ENCODE measurements at places on chromosomes 6 and 20.
A peak's percentile ranks its signal among the peaks of the same experiment; 100 is the strongest.

DNA sequence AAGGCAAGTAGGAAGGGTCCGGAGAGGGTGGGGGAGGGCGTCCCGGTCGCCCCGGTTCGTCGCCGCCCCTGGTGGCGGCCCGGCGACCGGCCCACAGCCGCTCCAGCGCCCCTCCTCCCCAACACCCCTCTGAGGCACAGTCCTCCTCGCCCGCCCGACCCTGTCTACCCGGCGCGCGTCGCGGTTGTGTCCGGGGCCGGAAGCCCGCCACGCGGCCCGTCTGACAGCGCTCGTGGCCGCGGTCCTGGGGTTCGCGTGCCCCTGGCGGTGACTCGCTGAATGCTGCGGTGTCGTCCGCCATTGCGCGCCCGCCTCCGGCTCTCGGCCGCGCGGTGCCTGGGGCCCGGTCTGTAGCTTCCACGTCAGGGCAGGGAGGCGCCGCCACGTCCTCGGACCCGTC lies 335.3 kb upstream of the DEFB115 start:
- DNase-seq = peak; percentile 67

- DNase-seq = no peak
Measured at GRCh38 chr6:166440729-166441128, 58.0 kb upstream of the MPC1 start.

DNA sequence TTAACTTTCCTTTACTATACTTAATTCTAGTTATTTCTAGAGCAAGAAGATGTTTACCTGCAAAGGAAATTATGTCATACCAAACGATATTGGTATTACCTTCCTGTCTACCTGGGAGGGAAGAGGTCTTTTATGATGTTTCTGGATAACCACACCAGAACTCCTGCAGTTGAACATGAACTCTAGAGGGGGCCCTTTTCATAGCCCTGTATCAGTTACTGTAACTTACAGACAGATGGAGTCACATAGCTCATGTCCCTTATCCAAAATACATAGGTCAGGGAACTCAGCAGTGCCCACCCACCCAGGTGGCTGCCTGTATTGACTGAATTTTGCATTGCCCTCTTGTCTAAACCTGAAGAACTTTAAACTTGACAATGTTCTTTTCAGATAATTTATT lies 35.1 kb upstream of the MYL9 start:
- DNase-seq = no peak

DNA sequence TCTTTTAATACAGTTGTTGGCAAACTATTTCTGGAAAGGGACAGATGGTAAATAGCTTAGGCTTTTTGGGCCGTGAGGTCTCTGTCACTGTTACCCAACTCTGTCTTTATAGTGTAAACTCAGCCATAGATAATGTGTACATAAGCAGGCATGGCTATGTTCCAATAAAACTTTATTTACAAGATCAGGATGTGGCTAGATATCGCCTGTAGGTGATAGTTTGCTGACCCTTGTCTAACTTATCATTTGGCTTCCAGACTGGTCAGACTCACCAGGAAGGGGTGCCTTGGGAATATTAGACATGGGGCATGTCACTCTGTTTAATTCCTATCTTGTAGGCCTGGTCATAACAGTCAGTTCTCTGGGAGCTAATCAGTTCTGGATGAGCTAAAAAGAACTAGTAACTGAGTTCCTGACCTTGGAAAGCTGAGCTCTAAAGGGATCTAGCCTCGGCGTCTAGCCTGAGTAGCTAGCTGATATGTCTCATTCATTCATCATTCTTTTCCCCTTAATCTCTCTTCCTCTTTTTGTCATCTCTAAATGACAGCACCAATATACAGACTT lies 163.6 kb downstream of the SLC16A10 start:
- no peak for DNase-seq

GRCh38 chr6:87070741-87071140 lies 24.2 kb downstream of the CGA start:
- DNase-seq = no peak

GRCh38 chr6:25233226-25233625 lies 45.9 kb upstream of the CARMIL1 start:
- no peak for DNase-seq

- DNase-seq = no peak
Measured at GRCh38 chr6:125254321-125254720, 47.4 kb downstream of the HDDC2 start.

- DNase-seq = no peak
Measured at GRCh38 chr20:36606158-36607066, 833 bp downstream of the RAB5IF start.

DNA sequence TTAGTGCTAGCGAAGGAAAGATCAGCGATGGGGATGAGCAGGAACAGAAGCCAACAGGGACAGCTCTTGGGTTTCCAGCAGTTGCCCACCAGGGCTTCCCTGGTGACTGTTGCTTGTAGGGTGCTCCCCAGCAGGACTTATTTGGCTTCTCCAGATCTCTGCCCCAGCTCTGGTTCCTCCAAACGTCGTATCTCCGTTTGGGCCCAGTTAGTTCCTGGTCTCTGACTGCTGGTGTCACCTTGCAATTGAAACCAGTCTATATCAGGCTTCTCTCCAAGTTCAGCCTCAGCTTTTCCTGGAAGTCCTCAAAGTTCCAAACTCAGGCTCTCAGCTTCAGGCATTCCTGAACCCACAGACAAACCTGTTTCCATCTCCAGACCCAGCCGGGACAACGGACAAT lies 70.8 kb upstream of the NXT1 start:
- no peak for DNase-seq

GRCh38 chr20:3901028-3901705 lies 12.0 kb downstream of the PANK2 start:
- no peak for DNase-seq

GRCh38 chr6:13059026-13059425 lies 269.3 kb downstream of the TBC1D7 start:
- DNase-seq = no peak

- DNase-seq = peak; percentile 27
Measured at GRCh38 chr6:81562169-81562568, 190.3 kb downstream of the TENT5A start.

- DNase-seq = no peak
Measured at GRCh38 chr6:131979515-131980337, 28.6 kb upstream of the CCN2 start.

- no peak for DNase-seq
Measured at GRCh38 chr20:38001173-38001875, 31.9 kb downstream of the TTI1 start.

- no peak for DNase-seq
Measured at GRCh38 chr6:34957231-34957783, 68.3 kb downstream of the ANKS1A start.

- no peak for DNase-seq
Measured at GRCh38 chr6:2870046-2870636, 28.5 kb upstream of the SERPINB1 start.

- DNase-seq = no peak
Measured at GRCh38 chr6:139496654-139497344, 122.4 kb upstream of the CITED2 start.

GRCh38 chr6:134605034-134605433 lies 287.1 kb upstream of the SGK1 start:
- DNase-seq = no peak
